ENCODE measurements at places on chromosomes 3 and 15.

DNA sequence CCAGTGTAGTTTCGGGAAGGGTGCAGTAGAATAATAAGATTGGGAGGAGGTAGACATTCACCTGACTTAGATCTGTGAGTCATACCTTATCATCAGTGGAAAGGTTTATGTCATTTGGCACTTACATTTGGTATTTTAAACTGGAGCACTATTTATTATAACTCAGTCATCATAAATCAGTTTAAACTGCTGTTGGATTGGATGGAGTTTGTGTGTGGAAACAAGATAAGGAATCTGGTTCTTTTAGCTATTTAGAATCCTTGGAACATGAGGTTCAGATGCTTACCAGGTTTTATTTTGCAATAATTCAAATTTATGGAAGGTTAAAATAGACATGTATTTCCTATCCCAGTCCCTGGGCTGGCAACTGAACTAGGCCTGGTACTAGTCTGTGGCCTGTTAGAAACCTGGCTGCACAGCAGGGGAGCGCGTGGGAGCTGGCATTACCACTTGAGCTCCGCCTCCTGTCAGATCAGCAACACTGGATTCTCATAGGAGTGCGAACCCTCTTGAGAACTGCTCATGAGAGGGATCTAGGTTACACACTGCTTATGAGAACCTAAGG lies 34.5 kb downstream of the ZFAND6 start:
- DNase-seq = peak; percentile 20

DNA sequence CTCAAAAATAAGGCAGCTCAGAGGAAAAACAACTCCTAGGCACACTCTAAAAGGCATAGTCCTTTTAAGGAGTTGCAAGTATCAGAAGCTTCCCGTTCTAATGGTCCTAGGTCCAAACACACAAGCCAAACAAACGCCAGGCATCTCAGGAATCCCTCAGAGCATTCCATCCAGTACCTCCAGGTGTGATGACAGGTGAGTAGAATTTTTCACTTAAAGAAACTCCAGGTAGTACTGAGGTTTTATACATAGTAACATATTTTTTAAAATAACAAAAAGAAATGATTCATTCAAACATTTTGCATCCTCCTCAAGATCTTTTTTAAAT lies 1092.3 kb downstream of the TUSC7 start:
- DNase-seq = no peak

DNA sequence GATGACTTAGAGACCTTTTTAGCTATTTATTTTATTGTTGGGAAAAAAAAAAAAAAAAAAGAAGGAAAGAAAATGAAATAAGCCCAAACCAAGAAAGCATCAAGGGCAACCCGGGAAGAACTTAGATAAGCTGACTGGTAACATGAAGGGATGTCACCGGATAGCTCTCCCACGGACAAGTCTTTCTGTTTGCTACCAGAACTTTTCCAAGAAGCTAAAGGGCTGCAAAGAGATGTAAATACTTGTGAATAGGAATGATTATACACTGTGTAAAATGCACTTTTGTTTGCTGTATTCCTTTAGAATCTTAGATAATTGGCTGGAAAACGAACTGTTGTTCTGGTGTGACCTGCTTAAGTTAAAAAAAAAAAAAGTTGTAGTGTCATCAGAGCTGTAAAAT lies 2.8 kb downstream of the FOXB1 start:
- DNase-seq = no peak

DNA sequence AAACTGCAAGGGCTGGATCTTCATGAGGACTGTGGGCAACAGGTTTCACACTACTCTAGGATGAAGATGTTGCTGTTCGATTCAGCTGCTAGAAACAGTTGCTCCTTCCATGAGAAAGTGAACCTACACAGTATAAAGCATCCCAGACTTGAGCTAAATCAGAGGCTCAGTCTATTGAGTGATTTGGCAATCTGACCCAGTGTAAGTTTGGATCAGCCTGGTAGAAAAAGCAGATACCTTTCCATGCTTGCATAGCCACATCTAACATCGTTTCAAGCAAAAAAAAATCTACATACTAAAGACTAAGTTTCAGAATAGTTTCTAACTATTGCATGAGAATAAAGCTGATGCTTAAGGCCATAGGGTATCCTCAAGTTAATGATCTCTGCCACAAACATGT lies 4.6 kb downstream of the UQCC5 start:
- no peak for DNase-seq

- DNase-seq = peak; percentile 94
Observed at GRCh38 chr15:62850791-62851291, 191.7 kb upstream of the TPM1 start.

DNA sequence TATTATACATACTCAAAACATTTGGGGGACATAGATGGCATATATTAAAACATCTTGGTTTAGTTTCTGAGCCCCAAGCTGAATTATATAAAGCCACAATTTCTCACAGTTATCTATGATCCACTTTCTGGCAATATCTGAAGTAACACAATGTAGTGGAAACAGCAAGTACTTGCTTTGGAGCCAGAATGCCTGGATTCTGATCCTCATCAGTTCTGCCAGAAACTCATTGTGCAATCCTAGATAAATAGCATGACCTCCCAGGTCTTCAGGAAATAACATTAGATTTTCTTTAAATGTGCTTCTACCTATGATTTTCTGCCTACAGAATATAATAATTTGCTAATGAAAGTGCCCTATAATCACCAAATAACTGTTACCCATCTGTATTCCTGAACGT lies 544.9 kb downstream of the NAALADL2 start:
- no peak for DNase-seq
